ENCODE measurements at places on chromosomes 16 and 17.

GRCh38 chr16:82522026-82522425 lies 104.7 kb upstream of the CDH13 start:
- DNase-seq, result no peak

- no peak for DNase-seq
Observed at GRCh38 chr17:43085474-43085873, 39.7 kb downstream of the BRCA1 start.

DNA sequence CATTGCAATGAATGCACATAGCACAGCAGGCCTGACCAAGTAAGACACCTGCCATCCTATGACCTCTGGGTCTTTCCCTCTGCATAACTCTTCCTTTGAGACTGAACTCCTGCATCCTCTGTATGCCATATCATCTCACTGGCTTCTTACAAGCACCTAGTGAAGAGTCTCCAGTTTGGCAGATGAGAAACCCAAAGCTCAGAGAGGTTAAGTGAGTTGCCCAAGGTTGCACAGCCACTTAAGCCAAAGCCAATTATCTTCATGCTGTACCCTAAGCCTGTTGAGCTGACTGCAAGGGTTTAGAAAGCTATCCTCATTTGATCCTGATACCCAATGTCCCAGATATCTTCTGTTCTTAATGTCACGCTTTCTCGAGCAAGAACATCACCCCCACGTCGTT lies 35.2 kb downstream of the TMEM186 start:
- no peak for DNase-seq

GRCh38 chr16:9906218-9906617 lies 276.0 kb downstream of the GRIN2A start:
- no peak for DNase-seq

GRCh38 chr16:13944816-13945215 lies 24.9 kb downstream of the ERCC4 start:
- no peak for DNase-seq

GRCh38 chr16:60712144-60712543 lies 1324.1 kb downstream of the CDH8 start:
- DNase-seq, result no peak

- DNase-seq, result no peak
Observed at GRCh38 chr16:25419153-25419552, 161.5 kb upstream of the ZKSCAN2 start.

GRCh38 chr16:81688182-81688581 lies 90.9 kb upstream of the PLCG2 start:
- DNase-seq, result no peak

DNA sequence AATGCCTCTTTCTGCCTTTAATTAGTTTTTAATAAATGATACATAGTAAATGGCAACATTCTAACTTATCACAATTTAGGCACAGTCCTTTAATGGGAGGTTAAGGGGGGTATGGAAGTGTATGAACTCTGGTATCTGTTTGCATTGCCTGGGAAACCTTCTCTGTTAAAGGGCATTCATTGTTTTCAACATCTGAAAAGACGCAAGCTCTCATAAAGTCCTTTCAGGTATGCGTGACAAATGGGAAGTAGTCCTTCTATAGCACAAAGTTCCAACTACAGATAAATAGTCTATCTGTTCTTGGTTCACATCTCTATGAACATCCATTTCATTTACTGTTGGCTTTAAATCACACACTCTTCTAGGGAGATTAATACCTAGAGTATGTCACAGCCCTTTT lies 298.0 kb upstream of the PMFBP1 start:
- DNase-seq, result no peak

DNA sequence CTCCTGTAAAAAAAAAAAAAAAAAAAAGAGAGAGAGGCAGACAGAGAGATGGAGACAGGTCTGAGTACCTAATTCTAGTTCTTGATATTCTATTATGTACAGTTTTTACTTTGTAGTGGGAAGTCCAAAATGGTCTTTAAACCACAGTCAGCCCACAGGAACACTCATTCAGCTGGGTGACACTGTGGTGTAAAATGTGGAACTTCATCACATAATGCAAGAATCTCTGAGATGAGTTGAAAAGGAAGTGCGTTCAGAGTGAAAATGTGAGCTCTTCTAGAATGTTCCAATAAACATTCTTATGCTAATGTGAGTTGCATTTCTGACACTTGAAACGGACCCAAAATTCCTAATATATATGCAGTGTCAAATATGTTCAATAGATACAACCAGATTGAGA lies 972.1 kb downstream of the CDH11 start:
- no peak for DNase-seq
